ENCODE measurements at places on chromosomes 6 and 20. TPM values are rescaled to one million over a fixed set of nuclear protein-coding genes. Genes with fewer than 3 reads are reported as not detected.
A peak's percentile ranks its signal among the peaks of the same experiment; 100 is the strongest.

The GID8 gene
- polyA plus RNA-seq, result 17.6 TPM

GRCh38 chr6:124742971-124743370, 219.3 kb upstream of the RNF217 start:
- no peak for DNase-seq

The C6orf47 gene
- 19.4 TPM for polyA plus RNA-seq

DNA sequence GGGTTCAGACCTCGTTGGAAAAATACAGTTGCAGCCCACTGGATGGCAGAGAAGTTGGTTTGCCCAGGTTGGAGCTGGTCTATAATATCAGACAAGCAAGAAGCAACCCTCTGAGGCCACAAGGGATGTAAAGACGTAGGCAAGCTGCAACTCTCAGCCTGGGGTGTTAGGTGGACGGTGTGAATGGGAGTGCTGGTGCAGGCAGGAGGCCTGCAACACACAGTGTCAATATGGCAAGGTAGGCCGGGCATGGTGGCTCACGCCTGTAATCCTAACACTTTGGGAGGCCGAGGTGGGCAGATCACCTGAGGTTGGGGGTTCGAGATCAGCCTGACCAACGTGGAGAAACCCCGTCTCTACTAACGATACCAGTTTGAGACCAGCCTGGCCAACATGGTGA, 10.5 kb downstream of the VPS16 start:
- no peak for DNase-seq

The SPTLC3 gene
- polyA plus RNA-seq, result 1.4 TPM

The BIRC7 gene
- not detected for polyA plus RNA-seq

The ADAM33 gene
- 17.4 TPM for polyA plus RNA-seq

DNA sequence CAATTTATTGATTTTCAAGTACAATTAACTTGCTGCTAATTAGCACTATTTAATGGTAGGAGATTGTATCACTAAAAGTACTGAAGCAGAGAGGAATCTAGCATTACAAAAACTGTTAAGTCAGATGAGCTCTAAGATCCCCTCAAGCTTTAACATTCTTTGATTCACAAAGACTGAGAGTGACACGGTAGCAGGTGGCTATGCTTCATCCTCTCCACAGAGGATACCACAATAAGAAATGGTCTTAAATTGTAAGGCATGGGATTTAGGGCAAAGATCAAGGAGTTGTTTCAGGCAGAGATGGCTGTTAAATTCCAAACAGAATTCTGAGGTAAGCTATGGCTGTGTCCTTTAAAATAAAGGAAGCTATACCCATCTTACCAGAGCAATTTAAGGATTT, 67.8 kb upstream of the BEND6 start:
- no peak for DNase-seq

- DNase-seq, result no peak
These were observed 149.2 kb upstream of the PRDM1 start for GRCh38 chr6:105936972-105937371.

The GATA5 gene
- not detected for polyA plus RNA-seq

DNA sequence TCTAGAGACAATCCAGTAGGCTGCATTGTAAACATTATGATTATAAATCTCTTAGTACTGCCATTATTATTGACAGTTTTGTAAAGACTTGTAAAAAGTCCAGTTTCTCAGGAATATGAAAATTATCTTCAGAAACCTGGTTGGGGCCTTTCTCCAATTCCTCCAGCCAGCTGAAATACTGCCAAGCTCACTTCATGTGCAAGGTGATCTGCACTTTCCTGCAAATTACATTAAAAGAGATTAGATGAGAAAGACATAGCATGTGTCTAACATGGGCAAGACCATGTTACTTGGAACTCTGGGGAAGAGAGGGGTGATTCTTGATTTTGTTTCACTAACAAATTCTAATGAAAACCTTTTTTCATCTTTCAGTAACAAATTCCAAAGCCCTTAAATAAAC, 24.0 kb downstream of the PGM3 start:
- no peak for DNase-seq

- no peak for DNase-seq
These were observed 127.3 kb downstream of the RTN4IP1 start for GRCh38 chr6:106501960-106502371.

GRCh38 chr6:98514073-98514720, 320.2 kb upstream of the POU3F2 start:
- no peak for DNase-seq

The DEFB124 gene
- not detected for polyA plus RNA-seq

DNA sequence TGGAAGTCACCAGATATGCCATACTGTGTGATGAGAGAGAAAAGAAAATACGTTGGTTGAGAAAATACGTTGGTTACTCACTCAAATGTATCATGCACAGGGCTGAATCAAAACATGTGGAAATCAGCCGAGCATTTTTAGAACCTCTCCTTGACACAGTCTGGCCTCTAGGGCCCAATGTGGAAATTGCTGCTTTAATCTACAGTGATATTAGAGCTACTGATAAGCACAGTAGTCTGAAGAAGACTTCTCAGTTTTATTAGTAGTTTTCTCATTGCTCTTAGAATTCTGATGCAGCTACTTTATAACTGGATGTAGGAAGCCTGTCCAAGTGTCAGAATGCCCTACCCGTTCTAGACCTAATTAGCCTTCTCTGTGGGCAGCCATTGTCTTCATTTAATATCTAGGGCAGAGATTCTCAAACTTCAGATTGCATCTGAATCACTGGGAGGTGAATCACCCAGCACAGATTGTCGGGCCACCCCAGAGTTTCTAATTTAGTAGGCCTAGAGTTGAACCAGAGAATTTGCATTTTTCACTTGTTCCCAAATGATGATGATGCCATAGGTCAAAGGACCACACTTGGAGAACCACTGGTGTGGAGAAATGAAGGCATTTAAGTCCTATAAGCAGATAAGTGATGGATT, 229.1 kb downstream of the PLCB1 start:
- peak; percentile 69 for DNase-seq

- DNase-seq, result no peak
These were observed 21.3 kb downstream of the RBM38 start for GRCh38 chr20:57412347-57413029.

The RAET1G gene
- 15.8 TPM for polyA plus RNA-seq

DNA sequence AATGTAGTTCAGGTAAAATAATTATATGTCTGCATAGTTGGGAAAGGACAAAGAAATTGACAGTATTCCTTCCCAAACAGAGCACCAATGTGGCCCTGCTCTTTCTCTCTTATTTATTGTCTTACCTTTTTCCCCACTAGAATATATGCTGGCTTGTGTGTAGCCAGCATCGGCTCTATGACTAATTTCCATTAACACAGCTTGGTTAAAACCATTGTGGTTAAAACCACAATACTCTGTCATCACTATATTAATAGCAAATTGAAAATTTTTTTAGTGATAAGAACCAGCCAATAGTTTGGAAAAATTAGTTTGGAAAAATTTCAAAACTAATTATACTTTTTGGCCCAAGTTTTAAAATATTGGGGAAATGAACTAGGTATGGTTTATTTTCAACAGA, 535.1 kb downstream of the UTRN start:
- peak; percentile 41 for DNase-seq

The RING1 gene
- polyA plus RNA-seq, result 11.3 TPM

The KIZ gene
- 15.4 TPM for polyA plus RNA-seq

The BCAS1 gene
- polyA plus RNA-seq, result 0.38 TPM

GRCh38 chr6:252775-253535, 39.3 kb upstream of the DUSP22 start:
- peak; percentile 24 for DNase-seq

The FAM229B gene
- 53.9 TPM for polyA plus RNA-seq

GRCh38 chr6:33189625-33190448, 2.4 kb downstream of the COL11A2 start:
- DNase-seq, result no peak

GRCh38 chr20:24584538-24585356, 115.3 kb downstream of the SYNDIG1 start:
- DNase-seq, result peak; percentile 86

DNA sequence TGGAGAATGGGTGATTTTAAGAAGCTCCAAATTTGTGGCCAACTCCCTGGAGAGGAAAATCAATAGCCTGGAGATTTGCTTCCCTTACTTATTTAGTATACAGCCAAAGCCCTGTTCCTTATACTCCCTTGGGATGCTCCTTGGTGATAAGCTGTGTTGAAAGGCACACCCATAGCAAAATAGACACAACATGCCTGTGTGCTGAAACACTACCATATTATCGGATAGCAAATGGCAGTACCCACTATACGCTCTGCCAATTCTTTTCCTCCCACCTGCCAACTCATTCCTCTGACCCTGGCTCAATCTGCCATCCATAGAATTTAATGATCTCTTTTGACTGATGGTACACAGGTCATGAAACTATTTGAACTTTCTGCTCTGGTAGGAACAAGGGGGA, 98.2 kb downstream of the CLIC5 start:
- DNase-seq, result no peak

The HLA-DPB1 gene
- polyA plus RNA-seq, result 18.9 TPM

The XKR7 gene
- polyA plus RNA-seq, result not detected

DNA sequence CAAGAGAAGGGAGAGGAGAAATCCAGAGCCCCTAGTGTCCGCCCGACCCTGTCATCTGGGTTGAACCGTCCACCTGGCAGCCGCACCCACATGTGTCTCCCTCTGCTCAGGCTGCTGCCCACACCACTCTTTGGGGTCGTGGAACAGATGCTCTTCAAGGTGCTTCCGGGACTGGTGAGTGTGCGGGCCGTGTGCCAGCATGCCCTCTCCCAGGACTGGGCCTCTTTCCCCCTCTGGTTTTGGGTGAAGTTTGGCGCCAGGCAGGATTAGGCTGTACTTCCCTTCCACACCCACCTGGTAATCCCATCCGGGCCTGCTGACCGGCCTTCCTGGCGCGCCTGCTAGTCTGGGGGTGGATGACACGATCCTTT, 7.9 kb downstream of the BPIFB3 start:
- no peak for DNase-seq

- no peak for DNase-seq
These were observed 119.0 kb downstream of the EYA4 start for GRCh38 chr6:133360194-133360593.

The PTK6 gene
- polyA plus RNA-seq, result 0.06 TPM

DNA sequence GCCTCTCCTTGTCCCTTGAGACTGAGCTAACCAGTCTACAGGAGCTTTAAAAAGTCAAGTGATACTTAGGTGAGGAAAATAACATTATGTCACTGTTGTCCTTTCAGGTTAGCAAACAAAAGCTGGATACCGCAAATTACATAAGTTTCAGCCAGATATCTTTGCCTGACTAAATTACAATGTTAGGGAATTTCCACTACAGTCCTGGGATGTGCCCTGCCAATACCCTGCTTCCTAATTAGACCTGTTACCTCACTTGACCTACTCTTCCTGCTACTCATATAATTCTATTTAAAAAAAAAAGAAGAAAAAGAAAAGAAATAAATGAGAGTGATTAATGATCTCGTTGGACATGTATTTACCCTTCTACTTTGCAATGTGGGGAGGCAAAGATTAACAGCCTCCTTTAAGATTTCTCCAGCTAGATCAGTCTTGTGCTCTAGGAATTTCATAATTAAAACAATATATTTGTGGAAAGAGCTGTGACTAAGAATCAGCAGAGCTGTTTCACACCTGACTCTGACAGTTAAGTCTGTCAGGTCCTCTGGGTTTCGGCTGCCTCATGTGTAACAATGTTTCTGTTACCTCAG, 318.9 kb downstream of the HDGFL1 start:
- DNase-seq, result no peak

GRCh38 chr6:22141241-22141745, 155.5 kb downstream of the PRL start:
- DNase-seq, result no peak

The OTOR gene
- polyA plus RNA-seq, result not detected

The ARMH2 gene
- not detected for polyA plus RNA-seq

The BTN1A1 gene
- polyA plus RNA-seq, result not detected
